GM10248 (cell line): ENCODE measurements at places on chromosomes 3 and 15.

- DNase-seq, result no peak
Measured at GRCh38 chr3:101849714-101850245, 466 bp downstream of the NFKBIZ start.

- DNase-seq, result no peak
Measured at GRCh38 chr3:180311242-180311641, 274.5 kb upstream of the PEX5L start.

DNA sequence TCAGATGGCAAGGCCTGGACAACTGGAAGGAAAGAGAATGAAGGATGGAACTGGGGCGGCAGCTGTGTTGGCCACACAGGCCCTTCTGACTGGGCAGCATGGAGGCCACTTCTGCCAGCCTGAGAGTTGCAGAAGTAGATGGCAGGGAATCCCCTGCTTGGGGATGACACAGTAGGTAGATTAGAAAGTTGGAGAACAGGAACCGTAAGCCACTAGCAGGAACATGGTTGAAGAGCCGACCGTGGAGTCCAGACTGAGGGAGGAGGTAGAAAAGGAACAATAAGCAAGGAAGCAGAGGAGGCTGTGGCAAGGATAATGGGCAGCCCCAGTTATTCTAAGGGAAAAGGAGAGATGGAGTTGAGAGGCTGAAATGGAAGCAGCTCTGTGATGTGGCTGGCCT lies 26.4 kb upstream of the ZNF774 start:
- no peak for DNase-seq

DNA sequence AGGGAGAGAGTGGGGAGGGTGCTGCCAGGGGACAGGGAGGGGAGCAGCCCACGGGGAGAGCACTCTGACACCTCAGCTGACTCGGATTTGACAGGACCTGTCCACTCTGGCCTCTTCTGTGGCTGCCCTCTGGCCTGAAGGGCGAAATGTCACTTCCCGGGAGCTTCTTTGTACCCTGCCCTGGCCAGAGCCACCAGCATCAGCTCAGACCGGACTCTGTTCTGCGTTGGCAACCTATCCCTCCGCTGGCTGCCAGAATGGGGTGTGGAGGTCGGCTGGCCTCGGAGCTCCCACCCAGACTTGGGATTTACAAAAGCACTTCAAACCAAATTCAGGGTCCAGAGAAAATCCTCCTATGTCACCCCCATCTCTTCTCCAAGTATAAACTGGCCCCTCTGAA lies 336.7 kb upstream of the FRG2C start:
- DNase-seq, result no peak

DNA sequence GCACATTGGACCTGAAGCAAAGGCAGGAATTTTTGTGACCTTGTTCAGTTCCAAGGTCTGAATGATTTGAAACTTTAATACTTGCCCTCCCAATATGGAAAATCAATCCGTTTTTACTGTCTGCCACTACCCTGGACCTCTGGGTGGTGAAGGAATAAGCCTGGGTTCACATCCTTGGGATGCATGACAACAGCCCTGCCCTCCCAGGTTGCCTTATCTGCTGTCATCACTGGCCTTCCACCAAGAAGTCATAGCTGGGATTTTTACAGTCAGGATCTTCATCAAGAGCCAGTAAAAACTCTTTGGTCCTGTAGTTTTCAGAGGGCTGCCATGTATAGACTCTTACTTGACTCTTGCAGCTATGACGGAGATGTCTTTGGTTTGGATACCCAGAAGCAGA lies 128.6 kb downstream of the MYLK start:
- no peak for DNase-seq

- no peak for DNase-seq
Measured at GRCh38 chr3:114675104-114675503, 381.3 kb downstream of the TIGIT start.

- no peak for DNase-seq
Measured at GRCh38 chr3:64098670-64099069, 75.4 kb upstream of the PSMD6 start.

DNA sequence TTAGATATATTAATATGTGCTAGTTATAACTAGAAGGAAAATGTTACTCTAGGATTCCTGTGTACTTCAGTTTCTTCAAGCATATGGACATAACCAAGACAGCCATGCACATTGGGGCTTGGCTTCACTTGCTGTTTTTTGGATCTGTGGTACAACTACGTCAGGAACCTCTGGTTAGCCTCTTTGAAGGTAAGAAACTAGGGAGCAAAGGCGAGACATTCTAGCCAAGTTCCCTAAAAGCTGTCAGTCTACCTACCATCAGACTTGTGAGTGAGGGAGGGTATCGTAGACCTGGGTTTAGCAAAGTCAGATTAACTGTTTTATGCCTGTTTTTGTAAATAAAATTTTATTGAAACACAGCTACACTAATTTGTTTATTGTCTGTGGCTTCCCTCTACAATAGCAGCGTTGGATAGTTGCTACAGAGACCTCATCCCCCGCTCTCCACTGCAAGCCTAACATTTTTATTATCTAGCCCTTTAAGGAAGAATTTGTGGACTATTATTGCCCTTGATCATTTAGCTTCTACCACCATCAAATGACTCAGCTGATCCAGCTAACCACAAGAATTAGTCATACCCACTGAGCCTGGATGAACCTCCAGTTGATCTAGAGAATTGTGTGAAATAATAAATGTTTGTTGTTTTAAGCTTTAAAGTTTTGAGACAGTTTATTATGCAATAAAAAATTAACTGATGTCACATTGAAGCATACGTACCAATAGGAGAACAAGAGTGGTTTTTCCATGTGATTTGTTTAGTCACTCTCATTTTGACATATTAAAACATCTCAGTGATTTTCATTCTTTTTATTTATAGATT lies 58.1 kb downstream of the RSRC1 start:
- no peak for DNase-seq

DNA sequence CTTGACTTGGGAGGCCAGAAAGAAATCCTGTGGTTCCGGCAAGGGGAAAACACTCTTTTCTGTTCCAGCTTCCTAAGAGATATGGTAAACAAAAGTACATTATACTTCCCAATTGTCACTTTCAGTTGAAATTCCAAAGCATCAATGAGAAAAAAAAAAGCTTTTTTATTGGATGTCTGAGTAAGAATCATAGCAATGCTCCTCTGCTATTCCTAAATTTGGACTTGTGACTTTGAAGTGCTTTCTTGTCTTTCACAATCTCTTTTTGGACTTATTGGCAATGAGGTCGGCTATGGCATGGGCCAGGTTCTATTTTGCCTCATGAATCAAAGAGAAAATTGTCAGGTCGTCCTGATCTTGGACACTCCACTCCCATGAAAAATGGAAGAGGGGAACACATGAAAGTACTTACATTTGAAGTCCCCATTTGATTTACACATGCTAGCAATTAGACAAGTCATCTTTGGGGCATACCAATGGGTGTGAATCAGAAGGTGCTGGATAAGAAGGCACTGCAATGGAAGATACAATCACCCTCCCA lies 170.5 kb downstream of the GREM1 start:
- no peak for DNase-seq

- DNase-seq, result no peak
Measured at GRCh38 chr15:84634228-84634837, 19.8 kb downstream of the WDR73 start.

GRCh38 chr15:88803241-88803919 lies at the start of gene ACAN:
Gene ACAN, plus strand, starts transcription at chr15:88803436. Its CDS starts 32,771 bp downstream, at chr15:88836207.
- no peak for DNase-seq

GRCh38 chr3:184783319-184783718 lies 28.6 kb upstream of the VPS8 start:
- DNase-seq, result no peak

DNA sequence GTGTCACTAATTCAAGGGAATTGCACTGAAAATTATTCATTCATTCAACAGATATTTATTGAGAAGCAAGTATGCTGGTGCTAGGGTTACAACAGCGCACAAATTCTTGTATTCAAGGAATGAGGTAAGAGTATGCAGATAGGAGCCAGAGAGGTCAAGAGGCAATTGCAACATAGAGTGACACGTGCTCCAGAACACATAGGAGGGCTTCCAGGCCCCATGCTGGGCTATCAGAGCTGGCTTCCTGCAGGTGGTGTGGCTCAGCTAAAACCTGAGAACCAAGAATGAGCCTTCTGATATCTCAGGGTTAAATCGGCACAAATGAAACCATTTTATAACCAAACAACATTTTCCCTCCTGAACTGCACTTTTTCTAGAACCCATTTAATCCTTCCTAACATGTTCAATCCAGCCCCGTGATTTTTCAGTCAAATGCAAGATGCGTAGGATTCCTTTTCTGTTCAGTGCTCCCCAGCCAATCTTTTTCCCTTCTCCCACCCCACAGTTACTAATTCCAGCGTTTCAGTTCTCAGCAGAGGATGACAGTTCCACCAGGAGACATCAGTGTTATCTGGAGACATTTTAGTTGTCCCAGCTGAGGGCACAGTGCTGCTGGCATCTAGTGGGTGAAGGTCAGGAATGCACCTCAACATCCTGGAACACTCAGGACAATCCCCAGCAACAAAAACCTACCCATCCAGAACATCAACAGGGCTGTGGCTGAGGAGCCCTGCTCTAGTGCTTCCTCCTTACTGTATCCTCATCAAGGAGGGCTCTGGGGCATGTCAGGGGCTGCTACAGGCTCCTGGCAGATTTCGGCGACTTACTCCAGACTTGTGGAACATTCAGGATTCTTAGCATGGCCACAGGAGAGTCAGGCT lies 13.1 kb downstream of the CCR5AS start:
- DNase-seq, result no peak

GRCh38 chr3:130465521-130465920 lies 51.5 kb upstream of the COL6A6 start:
- DNase-seq, result no peak

- no peak for DNase-seq
Measured at GRCh38 chr3:99957151-99957796, 139.6 kb downstream of the CMSS1 start.

DNA sequence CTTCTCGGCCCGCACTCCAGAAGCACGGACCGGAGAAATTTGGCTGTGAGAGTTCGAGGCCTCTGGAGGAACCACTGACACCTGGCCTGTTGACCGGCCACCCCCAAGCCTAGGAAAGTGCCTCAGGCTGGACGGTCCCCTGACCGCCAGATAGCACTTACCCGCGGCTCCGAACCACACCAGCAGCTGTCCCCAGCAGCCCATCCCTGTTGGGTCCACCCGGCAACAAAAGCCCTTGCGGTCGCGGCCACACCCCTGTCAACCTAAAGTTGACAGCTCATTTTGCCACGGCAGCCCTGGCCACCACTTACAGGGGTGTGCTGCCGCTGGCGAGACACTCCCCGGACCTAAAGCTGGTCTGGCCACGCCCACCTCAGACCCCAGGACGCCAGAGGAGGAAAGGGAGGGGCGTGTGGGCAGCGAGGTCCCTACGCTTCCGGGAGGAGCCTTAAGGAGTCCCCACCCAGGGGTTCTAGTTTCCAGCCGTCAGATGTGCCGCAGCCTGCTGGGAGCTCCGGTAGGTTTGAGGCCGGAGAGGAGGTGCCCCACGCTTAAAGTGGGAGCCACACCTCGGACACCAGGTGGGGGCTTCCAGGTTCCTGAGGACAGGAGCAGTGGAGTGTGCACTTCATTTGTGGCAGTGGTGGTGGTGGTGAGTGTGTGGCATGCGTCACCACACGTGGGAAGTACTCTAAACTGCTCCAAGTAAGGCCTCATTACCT lies at the start of gene LTK:
LTK (minus strand) TSS at position 322 of the 722 bp plus-strand sequence; CDS start at position 204, 118 bp downstream.
- no peak for DNase-seq

- DNase-seq, result no peak
Measured at GRCh38 chr3:27985369-27986035, 255.9 kb upstream of the CMC1 start.

DNA sequence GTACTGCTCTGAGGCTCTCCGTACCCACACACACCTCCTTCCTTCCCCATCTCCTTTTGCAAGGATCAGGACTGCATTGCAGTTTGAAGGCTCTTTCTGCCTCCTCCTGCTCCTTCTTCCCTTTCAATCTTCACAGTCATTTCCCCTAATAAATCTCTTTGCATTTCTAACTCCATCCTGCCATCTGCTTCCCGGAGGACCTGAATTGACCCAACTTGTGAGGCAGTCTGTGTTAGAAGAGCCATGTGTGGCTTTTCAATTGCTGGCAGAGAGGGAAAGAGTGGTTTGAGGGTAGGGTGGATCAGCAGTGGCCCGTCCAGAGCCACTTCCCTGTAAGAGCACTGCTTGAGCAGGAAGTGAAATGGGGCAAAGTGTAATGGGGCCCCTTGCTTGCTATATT lies 35.8 kb downstream of the ANAPC13 start:
- no peak for DNase-seq

DNA sequence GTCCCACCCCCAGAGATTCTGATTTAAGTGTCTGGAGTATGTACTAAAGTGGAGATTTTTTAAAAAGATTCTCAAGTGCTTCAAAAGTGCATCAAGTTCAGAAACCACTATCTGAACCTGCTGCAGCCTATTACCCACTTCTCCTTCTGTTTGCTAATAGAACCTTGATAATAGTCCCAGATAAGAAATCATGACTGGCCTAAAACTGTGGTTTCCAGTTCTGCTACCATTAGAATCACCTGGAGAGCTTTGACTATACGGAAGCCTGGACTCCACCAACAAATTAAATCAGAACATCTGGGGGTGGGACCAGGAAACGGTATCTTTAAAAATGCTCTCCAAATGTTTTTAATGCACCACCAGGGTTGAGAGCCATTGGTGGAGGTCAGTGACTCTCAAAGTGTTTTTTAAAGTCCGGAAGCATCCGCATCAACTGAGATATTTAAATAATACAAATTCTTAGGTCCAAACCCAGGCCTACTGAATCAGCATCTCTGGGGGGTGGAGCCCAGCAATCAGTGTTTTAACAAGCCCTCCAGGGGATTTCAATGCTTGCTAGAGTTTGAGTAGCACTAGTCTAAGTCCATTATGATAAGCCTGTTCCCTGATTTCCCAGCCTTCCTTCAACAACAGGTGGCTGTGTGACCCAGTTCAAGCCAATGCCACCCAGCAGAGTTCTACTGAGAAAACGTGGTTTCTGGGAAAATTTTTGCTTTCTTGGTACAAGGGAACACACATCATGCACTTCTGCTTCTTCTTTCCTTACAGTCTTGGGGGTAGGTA lies 45.4 kb upstream of the TIPARP start:
- no peak for DNase-seq

DNA sequence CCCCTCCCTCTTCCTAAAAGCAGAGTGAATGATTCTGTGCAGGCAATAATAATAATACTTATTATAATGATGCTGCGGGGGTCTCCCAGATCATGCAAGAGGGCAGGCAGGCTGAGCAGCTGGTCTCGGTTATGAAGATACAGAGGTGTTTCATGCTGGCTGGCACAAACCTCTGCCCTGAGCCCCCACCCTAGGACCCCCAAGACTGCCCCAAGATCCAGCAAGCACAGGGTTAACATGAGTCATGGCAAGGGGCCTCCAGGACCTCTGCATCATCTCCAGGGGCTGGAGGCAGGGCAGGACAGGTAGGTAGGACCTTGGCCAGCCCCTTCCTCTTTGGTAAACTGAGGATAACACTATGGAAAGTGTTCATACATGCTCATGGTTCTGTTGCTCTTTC lies 2.7 kb downstream of the MGLL start:
- no peak for DNase-seq

GRCh38 chr15:100771746-100772145 lies 107.9 kb upstream of the ALDH1A3 start:
- no peak for DNase-seq
